A549 treated with AZD2906 at 1 μM for 4 hours (cell line): ENCODE measurements at places on chromosomes 7 and 10. TPM values are rescaled to one million over a fixed set of nuclear protein-coding genes. Genes with fewer than 3 reads are reported as not detected.

The IPMK gene
- 2.5 to 4.4 TPM (median 3.7 TPM) in 5 replicates for total RNA-seq

The EGR2 gene
- total RNA-seq, result 0.22 to 0.32 TPM (median 0.29 TPM) in 5 replicates

The AP4M1 gene
- total RNA-seq, result 13.4 to 15.1 TPM (median 14.2 TPM) in 5 replicates

The C10orf88 gene
- 7.2 to 8.7 TPM (median 7.8 TPM) in 5 replicates for total RNA-seq
